ENCODE measurements at places on chromosomes 3 and 15. TPM values are rescaled to one million over a fixed set of nuclear protein-coding genes. Genes with fewer than 3 reads are reported as not detected.

Gene MYZAP
- polyA plus RNA-seq: 3.7 TPM

- DNase-seq: no peak
Observed at GRCh38 chr15:69067296-69067695, 52.8 kb downstream of the NOX5 start.

Gene IGSF11
- polyA plus RNA-seq: 3.3 TPM

GRCh38 chr3:17833786-17834559, 91.5 kb upstream of the TBC1D5 start:
- no peak for DNase-seq

- DNase-seq: no peak
Observed at GRCh38 chr15:37572401-37572800, 362.0 kb upstream of the TMCO5A start.

DNA sequence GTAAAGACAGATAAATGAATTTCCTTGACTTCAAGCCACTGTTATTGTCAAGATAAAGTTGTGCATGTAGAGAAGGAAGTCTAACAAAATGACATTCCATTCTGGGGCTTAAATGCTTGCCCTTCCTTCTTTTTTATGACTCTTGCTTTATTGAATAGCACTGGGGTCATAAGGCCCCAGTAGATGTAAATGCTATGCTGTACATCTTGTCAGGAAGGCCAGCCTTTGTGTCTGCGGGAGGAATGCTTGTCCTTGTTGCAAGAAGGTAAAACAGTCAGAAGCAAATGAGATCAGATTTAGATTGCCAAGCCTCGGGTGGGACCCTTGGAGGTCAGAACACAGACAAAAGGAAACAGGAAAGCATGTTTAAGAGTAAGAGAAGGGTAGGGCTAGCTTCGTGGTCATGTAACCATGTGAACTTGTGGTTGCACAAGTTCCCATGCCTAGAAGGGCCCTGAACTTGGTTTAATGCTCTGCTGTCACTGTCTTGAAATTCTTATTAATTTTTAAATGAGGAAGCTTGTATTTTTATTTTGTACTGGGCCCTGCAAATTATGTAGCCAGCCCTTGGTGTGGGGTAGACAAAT, 81.5 kb downstream of the PPM1L start:
- DNase-seq: no peak

DNA sequence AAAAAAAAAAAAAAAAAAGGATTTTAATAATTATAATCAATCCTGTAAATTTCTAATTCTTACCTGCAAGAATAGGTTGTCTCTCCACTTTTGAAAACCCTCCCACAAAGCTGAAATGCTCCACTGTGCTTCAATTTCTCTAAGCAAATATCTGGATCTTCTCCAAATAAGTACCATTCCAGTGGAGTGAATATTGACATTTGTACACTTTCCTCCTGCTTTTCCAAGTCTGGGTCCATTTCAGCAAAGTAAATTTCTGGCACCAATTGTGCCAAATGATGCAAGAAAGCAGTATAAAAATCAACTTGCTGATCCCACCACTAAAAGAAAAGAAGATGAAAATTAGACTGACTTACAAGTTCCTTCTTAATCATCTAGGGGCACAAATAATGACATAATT, 19.9 kb downstream of the UBR1 start:
- DNase-seq: no peak

Gene EIF4E3
- 9.4 TPM for polyA plus RNA-seq

All from muscle of back (tissue), 13 donors.